ENCODE measurements at places on chromosomes 3 and 15.

DNA sequence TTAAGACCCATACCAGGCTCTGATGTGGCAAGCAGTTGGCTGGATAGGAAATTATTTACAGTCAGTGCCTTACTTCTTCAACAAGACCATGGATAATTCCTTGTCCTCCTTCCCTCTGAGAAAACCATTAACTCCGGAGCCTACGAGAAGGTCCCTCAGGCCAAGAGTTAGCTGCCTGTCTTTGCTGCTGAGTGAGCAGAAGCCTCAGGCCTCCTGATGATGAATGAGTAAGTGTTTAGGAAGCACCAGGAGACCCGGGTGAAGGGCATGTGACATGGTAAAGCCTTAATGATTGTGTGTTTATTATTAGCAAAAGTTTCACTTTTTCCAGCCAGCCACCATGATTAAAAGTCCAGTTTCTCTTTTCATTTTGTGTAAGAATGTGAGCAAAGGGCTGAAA, 174.9 kb upstream of the TOPAZ1 start:
- DNase-seq, result no peak

DNA sequence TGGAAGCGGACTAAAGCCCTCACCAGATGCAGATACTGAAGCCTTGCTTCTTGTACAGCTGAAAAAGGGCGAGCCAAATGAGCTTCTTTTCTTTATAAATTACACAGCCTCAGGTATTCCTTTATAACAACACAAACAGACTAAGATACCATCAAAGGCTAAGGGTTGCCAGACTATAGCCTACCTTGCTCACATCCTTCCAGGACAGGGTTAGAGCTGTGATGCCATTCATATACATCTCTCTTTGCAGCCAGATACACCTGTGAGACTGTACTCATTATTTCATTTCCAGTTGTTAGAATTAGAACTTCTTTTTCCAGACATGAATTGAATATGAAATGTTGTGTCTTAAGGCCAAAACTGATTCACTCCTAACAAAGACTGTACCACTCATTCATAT, 262.8 kb upstream of the NR2F2 start:
- no peak for DNase-seq

GRCh38 chr3:140420621-140421357, 257.1 kb upstream of the TRIM42 start:
- DNase-seq, result no peak

GRCh38 chr3:150875548-150875947, 29.7 kb downstream of the MINDY4B start:
- DNase-seq, result no peak

- no peak for DNase-seq
These were observed 7.5 kb upstream of the PLA2G4D start for GRCh38 chr15:42101861-42102260.

- no peak for DNase-seq
These were observed 115.0 kb downstream of the NR1D2 start for GRCh38 chr3:24060055-24060454.

DNA sequence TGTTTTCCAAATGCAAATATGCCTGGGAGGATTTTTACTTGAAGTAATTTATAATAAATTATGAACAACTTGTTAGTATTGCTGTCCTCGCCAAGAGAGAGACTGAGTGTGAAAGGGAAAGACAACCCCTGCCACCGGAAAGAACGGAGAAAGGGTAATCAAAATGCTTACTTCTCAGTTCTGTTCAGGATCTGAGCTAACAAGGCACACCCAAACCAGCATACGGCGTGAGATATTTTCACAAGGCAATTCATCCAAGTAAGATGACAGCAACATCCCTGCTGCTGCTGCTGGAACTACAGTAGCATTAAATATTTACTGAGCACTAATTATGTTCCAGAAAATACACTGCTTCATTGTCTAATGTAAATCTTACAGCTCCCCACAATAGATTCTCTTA, 96.1 kb downstream of the KBTBD8 start:
- no peak for DNase-seq

GRCh38 chr3:149480326-149481017, 6.0 kb downstream of the TM4SF4 start:
- DNase-seq, result peak; percentile 66

GRCh38 chr3:49006408-49007067, 653 bp upstream of the WDR6 start:
- DNase-seq, result no peak

DNA sequence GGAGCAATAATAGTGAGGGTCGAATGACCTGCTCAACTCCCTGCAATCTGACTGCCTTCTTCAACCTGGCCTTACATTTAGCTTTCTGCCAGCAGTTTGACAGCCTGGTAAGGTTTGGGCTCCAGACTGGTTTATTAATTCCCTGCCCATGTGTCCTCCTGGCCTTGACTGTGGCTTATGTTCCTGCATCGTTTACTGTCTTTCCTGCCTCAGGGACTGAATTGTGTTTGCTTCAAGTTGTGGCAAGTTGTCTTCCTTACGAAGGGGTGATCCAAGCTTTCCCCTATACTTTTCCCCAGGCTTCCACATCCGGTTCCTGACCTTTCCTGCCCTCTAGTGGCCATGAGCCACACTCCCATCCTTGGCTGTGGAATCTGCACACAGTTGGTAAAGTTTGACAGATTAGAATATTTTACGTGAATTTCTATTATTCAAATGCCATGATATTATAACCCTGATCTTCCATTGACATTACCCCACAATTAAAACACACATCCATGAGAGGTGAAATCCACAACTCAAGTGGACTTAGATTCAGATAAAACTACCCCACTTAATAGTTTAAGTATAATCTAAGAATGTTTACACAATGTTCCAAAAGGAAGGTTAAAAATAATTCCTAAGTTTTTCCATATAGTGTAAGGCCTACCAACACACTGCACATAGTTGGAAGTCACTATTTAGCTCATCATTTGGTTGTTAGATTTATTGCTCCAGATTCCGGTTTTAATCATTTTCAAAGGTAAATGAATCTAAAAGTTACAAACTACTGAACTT, 95.7 kb downstream of the NEDD4 start:
- no peak for DNase-seq

GRCh38 chr3:183539811-183540210, 15.7 kb downstream of the KLHL6 start:
- no peak for DNase-seq

Measured in breast epithelium (tissue), 4 donors.